Inflammatory macrophage treated with lipopolysaccharide for 1 hour (primary cell): ENCODE measurements at places on chromosomes 1 and 21.

GRCh38 chr1:21939650-21940374, 2.7 kb upstream of the HSPG2 start:
- DNase-seq = peak; percentile 71

- DNase-seq = no peak
Observed at GRCh38 chr1:55588309-55588708, 373.1 kb upstream of the USP24 start.

GRCh38 chr1:195939844-195940243, 668.4 kb downstream of the KCNT2 start:
- no peak for DNase-seq

GRCh38 chr1:75731881-75732280, 7.4 kb downstream of the ACADM start:
- no peak for DNase-seq

DNA sequence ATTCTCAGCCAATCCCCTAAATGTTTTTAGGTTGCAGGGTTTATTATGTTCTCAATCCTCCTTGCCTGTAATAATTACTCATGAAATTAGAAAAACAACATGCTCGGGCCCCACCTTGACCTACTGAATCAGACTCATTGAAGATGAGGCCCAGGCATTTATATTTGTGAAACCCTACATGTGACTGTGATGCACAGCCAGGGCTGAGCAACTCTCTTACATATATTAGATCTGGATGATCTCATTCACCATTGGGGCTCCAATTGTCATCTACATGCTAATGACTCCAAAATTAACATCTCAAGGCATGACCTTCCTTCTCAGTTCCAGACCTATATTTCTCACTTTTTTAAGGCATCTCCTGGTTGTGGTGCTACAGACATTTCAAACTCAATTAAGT, 103.3 kb downstream of the WDR3 start:
- no peak for DNase-seq

GRCh38 chr21:23101111-23101510, 2102.9 kb downstream of the NCAM2 start:
- DNase-seq = no peak

- no peak for DNase-seq
Observed at GRCh38 chr1:29237852-29238619, 1.7 kb downstream of the PTPRU start.

DNA sequence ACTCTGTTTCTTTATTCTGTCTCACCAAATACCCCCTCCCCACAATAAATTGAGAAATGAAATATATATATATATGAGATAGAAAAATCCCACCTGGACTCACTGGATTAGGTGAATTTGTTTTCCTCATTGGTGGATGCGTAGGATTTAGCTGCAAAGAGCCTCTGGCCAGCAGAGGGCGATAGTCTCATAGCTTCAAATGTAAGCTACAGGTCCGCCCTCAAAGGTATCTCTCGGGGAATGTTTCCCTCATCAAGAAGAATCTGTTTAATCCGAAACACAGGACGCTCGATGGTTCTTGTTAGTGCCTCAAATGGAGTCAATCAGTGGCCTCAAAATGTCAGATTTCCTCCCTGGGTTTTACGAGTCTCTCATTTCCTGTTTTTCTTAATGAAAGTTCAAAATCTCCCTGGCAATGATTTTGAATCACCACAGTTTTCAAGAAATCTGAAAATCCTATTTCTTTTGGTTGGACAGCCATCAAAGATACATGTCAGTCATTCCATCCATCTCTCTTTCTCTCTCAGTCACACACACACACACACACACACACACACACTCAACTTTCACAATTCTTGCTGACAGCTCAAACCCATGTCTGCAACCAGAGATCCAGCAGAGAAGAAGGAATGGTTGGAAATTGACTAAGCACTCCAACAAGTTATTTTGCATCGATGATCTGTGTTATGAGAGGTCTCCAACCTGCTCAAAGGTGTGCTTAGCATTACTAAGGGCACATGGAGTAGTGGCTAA, 13.9 kb upstream of the CAMK1G start:
- peak; percentile 29 for DNase-seq

DNA sequence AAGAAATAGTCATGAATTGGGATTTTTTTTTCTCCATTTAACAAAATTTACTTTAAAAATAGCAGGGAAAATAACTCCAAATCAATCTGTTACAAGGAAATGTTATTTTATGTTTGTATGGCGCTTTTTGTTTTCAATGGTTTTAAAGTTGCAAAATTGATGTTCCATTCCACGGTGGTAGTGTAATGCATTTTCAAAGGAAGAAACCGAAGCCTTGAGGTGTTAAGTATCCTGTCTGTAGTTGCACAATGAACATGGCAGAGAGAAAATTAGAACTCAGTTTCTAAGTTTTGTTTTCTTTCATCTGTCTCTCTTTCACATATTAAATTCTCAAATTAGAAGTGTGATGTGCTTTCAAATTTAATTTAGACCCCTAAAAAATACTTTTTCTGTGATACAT, 841.8 kb downstream of the USP25 start:
- DNase-seq = no peak

- peak; percentile 67 for DNase-seq
Observed at GRCh38 chr1:226558036-226558650, 9.6 kb downstream of the STUM start.

- peak; percentile 2 for DNase-seq
Observed at GRCh38 chr21:36747815-36748383, 49.0 kb downstream of the SIM2 start.

DNA sequence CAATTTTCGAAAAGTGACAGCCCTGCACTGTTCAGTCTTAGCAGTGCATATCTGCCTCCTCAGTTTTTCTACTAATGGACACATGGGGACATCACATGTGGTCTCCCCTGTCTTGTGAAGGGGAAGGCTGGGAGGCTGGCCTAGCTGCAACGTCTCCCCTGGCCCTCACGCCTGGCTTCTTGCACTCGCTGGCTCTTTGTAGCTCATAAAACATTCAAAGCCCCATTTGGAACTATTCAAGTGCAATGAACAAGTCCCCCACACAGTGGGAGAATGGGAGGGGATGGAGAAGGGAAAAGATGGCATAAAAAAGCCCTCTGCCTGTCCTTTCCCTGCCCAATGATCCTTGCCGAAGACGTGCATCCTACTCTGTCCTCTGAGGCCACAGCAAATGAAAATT, 73.6 kb downstream of the PGBD5 start:
- no peak for DNase-seq

DNA sequence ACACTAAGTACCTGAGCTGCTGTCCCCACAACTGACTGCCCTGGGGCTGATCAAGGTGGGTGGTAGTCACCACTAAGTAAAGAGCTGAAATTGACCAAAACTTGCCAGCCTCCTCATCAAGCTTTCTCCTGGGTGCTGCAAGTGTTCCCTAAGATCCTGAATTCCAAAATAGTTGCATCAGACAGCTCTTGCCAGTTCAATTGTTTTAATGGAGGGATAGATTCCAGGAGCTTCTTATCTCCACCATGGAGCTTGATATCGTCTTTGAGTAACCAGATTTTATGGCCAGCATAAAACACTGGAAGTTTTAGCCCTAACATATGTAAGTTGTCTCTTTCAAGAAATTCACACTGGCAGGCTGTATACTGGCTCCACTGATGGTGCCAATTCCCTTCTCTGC, 90.3 kb downstream of the NID1 start:
- DNase-seq = no peak

GRCh38 chr1:172452536-172453152, 8.8 kb upstream of the PIGC start:
- no peak for DNase-seq

- DNase-seq = no peak
Observed at GRCh38 chr1:71045463-71046028, 2.1 kb downstream of the PTGER3 start.

DNA sequence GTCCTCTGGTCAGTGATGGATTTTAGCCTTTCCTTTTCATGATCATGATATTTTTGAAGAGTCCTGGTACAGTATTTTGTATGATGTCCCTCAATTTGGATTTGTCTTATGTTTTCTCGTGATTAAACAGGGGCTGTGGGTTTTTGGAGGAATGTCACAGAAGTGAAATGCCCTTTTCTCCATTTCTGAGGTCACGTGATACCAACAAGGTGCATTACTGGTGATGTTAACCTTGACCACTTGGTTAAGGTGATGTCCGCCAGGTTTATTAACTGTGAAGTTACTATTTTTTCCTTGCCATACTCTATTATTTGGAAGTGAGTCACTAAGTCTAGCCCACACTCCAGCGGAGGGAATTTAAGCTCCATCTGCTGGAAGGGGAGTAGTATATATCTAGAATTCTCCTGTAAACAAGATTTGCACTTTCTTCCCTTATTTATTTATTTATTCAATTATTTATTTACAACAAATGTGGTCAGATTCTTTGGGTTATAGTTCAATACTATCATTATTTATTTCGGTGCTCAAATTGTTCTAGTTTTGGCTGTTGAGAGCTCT, 123.4 kb downstream of the HIVEP3 start:
- DNase-seq = peak; percentile 37

GRCh38 chr1:65412984-65413375, 7.5 kb upstream of the LEPR start:
- no peak for DNase-seq

DNA sequence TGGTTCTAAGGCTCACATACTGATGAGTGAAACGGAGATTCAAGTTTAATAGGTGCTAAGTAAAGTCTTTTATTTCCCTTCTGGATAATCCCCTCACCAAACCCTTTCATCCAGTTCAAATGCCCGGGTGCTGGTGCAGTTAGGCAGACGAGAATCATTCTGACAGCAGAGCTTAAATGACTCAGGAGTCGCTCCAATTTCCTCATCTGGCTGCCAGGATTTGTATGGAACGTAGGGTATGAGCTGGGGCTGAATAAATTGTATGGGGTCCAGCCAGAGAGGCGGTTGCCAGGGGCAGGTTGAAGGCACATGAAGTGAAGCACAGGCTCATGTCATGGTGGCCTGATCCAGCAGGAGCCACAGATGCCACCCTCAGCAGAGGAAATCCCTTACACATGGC, 76.0 kb downstream of the PAPPA2 start:
- no peak for DNase-seq
